Activated CD4-positive, alpha-beta T cell treated with anti-CD3 and anti-CD28 coated beads, Interleukin-2, amount 50 U/mL, for 16 hours (primary cell): ENCODE measurements at places on chromosomes 6 and 20.

DNA sequence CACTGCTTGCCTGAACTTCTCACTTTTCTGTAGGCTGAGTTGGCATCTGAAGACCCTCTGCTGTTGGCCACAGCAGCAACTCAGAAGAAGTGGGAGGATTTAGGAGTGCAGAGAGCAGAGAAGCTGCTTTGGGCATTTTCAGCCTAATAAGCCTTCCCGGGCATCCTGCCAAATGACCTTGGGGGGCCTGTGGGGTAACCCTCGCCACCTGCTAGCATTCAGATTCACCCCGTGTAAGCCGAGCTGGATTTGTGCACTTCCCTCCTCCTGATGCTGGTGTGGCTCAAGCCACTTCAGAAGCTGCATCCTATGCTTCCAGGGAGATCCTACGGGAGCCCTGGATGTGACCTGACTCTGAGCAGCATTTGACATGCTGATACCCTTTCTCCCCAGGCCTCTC lies 114.8 kb downstream of the LRFN2 start:
- DNase-seq, result no peak

- no peak for DNase-seq
These were observed 2.9 kb upstream of the TFB1M start for GRCh38 chr6:155317186-155317585.

GRCh38 chr20:50456452-50457324 lies 53.5 kb upstream of the PTPN1 start:
- no peak for DNase-seq

GRCh38 chr6:137136065-137136464 lies 37.4 kb downstream of the IL22RA2 start:
- DNase-seq, result no peak

DNA sequence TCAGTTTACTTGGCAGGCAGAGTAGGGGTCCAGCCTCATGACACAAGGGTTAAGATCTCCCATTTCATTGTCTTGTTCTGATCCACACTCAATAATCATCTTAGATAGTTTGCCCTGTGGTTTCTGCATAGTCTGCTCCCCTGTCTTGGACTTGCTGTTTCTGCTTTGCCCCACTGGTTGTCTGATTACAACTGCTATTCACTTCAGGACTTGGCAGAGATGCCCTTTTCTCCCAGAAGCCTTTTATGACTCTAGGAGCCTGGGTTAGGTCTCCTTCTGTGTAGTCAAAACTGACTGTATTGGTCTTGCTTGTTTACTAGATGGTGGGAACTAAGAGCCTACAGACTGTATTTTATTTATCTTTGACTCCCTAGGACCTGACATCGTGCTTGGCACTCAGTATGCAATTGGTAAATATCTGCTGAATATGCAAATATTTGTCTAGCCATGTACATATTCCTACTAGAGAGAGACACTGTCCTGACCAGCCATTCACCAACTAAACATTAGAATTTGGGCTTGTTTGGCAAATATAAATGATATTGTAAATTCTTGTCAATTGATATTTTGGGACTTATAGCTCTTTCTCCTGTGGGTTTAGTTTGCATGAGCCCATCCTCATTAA lies 165.9 kb upstream of the KCNK16 start:
- DNase-seq, result no peak

DNA sequence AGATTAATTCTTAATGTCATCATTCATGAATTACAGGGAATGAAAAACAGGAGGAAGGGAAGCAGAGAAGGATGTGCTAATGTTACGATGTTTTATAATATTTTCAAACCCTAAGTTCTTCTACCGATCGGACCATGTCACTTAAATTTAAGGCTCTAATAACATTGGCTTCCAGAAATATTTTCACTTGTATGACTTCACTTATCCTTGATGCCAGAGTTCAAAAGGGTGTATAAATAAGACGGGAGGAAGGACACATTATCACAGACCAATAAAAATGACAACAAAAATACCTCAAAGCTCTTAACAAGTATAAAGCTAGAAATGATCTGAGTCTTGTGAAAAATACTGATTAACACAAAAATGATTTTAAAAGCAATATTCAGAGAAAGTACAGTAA lies 370.4 kb upstream of the CITED2 start:
- no peak for DNase-seq

GRCh38 chr20:22698259-22698842 lies 114.0 kb upstream of the FOXA2 start:
- no peak for DNase-seq

DNA sequence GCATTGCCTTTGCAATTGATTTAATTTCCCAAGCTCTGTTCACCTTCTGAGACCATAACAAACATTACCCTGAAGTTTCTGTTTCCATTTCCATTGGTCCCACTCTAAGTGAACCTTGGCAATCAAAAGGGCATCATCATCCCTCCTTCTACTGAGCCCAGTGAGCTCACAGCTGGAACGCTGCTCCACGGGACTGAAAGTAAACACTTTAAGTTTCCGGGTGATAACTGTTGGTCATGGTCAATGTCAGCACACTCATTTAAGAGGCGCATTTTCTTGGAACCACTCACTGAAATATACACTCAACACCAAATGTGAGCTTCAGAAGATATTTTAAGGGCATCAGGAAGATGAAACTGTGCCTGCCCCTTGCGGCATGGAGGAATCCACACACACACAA lies 37.1 kb upstream of the RPS6KA2 start:
- no peak for DNase-seq

GRCh38 chr6:147043994-147044477 lies 160.2 kb upstream of the STXBP5 start:
- DNase-seq, result no peak

DNA sequence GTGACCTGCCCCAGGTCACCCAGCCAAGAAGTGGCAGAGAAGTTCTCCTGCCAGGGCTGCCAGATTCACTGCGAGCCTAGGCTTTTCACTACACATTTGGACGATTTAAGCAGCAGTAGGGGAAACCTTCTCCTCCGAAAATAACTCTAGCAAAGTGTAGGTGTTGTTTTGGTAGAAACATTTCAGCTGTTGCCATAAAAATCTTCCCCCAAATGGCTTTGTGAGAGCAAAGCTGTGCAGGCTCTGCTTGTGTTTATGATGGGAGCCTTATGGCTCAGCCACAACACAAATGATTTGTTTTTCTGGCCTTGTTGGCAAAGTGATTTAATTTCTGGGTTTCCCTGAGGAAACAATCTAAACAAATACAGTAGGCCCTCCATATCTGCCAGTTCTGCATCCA lies 81.8 kb downstream of the PLCB4 start:
- no peak for DNase-seq

- DNase-seq, result no peak
These were observed 363.7 kb downstream of the CDH4 start for GRCh38 chr20:61615806-61616205.

DNA sequence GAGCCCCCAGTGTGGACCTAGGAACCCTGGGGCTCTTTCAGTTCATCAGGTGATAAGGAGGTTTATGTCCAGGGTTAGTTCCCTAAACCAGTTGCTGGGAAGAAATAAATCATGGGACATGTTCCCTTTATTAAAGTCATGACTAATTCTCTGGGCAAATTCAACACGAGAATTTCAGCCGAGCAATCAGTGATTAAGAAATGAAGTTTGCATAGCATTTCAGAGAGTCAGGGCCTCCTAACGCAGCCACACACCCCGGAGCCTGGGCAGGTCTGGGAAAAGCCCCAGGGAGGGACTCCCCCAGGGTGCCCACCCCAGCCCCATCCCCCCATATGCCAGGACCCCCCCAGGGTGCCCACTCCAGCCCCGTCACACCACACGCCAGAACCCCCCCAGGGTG lies 20.1 kb downstream of the SLCO4A1 start:
- no peak for DNase-seq

DNA sequence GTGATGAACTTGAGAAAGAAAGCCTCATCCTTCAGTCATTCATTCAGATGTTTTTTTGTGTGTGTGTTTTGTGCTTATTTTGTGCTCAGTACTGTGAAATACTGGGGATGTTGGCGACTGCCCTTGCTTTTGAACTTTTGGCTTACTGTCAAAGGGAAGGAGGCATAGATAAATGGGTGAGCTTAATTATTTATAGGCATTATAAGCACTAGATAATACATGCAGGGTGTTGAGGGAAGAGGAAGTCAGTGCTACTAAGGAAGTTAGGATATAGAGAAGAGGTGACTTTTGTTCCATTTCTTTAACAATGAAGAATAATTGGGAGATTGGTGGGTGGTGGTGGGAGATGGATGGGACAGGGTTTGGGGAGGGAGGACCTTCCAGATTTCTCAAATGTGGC lies 23.6 kb downstream of the XRN2 start:
- DNase-seq, result no peak

DNA sequence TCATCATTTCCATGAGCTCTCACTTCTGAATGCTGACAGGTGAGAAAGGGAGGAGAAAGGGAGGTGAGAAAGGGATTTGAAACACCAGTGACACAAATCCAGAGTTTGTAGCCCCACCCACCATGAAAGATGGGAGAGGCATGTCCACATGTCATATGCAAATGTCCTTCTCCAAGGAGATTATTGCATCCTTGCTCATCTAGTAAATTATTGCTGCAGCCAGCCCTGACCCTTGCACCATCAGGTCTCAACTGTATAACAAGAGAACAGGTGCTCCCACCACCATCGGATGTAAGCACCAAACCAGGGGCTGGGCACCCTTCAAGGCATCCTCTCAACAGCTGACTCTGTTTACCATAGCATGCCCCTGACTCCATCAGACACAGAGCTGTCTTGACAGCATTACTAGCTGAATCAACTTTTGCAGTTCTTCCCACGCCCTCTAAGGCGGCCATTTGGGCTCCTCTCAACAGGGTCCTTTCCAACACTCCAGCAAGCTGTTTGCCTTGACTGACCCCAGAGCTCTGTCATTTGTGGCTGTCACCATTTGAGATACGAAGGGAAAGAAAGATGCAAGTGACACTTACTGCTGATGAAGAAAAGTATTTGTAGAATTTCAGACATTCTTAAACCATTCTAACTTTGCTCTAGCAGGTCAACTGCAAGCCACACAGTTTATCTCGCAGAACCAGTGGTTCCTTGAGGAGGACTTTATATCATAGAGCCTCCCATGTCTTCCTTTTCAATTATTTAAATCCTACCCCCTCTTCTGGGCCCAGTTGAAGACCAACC lies 14.2 kb downstream of the GFOD1 start:
- DNase-seq, result no peak

DNA sequence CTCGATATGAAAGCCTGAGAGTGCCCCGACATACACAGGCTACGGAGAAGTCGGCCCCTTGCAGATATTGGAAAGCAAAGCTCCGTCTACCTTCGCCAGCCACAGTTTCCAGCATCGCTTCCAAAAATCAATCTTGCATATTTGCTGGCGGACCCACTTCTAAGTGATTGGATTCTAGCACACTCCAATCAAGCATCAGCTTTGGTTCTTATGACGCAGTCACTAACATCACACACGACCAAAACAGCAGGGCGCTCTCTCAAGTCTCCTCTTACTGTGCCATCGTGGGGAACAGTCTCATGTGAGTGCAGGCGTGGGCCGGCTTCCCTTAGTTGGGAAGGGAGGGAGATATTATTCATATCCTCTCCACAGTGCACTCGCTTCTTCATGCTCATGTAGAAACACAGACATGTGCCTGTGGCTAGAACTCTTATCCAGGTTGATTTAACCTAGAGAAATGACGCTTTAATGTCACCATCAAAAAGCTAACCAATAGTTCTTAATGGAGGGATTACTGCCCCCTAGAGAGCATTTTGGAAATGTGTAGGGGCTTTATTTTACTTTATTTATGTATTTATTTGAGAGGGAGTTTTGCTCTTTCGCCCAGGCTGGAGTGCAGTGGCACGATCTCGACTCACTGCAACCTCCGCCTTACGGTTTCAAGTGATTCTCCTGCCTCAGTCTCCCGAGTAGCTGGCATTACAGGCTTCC lies 229.8 kb downstream of the SOD2 start:
- DNase-seq, result no peak

DNA sequence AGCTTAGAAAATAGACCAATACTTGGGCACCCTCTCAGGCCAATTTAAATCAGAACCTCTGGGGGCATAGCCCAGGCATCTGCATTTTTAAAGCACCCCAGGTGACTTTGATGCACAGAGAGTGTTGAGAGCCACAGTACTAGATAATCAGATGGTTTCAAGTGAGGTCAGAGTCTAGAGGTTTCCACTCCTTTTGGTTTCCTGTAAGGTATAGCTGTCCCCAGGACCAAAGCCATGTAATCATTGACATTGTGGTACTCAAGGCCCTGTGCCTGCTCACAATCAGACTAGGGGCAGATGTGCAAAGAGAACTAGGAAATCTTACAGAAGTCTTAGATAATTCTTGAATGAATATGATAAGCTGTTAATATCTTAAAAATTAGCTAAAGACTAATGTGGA lies 9.1 kb downstream of the FILIP1 start:
- DNase-seq, result no peak

GRCh38 chr6:74757813-74758212 lies 448.0 kb downstream of the COL12A1 start:
- DNase-seq, result no peak

DNA sequence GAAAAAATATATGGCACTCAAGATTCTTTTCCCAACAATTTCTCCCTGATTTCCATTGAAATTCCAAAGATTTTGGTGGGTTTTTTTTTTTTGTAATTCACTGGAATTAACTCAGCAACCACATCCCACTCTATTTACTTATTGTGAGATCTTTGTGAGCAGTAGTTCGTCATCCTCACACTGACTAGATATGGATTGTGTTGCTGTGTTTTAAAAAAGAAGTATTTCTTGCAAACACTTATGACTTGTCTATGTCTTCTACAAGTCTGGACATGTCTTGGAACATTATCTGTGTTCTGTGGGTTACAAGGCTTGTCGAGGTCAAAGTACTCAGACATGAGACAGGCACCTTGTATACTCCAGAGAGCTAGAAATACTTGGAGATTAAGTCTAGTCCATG lies 7.3 kb upstream of the TENT5A start:
- no peak for DNase-seq

- no peak for DNase-seq
These were observed 36.8 kb upstream of the KLHL31 start for GRCh38 chr6:53702316-53702715.

DNA sequence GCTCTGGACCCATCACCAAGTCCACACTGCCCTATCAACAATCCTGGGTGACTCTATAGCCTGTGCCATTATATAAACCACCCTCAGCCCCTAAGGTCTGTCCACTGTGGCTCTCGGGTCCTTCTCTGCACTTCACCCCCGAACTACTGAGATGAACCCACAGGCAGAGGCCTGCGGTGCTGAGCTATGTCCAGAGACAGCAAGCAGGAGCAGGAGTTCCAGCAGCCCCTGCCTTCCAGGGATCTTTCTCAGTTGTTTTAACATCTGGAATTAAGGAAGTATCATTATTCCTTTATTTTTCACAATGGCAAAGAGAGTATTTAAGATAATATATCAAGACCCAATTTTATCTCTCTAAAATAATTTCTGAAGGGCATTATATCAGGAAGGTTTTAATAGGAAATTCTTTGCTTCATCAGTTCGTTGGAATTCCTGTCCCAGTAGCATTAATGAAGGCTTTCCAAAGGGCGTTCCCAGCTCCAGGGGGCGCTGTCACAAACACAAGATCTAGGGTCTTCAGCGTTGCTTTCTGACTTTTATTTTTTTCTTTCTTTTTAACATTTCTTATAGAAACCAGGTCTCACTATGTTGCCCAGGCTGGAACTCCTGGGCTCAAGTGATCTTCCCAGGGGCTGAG lies 27.3 kb downstream of the RRBP1 start:
- DNase-seq, result no peak

- DNase-seq, result no peak
These were observed 230.2 kb downstream of the PRKN start for GRCh38 chr6:162497389-162497788.

- DNase-seq, result no peak
These were observed 44.6 kb downstream of the TAF4 start for GRCh38 chr20:62020935-62021701.
